ENCODE measurements at places on chromosomes 3 and 15. TPM values are rescaled to one million over a fixed set of nuclear protein-coding genes. Genes with fewer than 3 reads are reported as not detected.

TNK2 gene
- 2.2 TPM for total RNA-seq

DNA sequence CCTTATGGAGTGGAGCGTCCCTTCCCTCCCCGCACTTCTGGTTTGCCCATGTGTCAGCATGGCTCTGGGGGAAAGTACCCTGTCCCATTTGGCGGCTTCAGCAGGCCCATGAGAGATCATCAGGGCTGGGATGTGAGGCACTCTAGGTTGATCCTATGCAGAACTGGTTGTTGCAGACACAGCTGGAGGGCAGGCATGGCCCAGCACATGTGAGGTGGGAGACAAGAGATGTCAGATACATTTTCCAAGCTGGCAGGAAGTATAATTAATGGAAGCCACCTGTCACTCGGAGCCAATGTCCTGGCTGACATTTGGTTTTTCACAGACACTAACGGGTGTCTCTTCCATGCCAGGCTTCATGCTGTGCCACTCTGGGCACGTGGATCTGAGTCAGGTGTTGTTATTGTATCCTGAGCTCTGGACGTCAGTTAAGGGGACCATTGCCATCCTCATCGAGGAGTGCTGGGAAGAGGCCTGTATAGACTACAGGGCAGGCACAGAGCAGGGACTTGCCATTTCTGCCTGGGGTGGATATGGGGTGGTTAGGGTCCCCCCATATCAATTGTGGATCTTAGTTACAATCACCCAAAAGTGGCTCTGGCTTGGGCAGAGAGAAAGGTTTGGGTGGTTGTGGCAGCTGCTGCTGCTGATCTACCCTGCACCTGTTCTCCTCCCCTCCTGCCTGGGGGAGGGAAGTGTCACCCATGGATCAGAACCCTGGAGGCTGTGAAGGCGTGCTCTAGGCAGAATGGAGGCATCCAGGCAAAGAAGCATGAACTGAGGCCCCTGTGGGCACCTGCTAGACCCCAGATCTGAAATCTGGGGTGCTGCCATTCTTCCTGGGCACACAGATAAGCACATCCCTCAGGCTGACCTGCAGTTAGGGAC, 140.7 kb downstream of the FBLN2 start:
- no peak for DNase-seq
- no peak overlapping the region for H3K4me3 ChIP-seq
- peaks cover 9% of the 10 kb centered on the region for H3K27me3 ChIP-seq
- no peaks in the 10 kb centered on the region for H3K36me3 ChIP-seq

DNA sequence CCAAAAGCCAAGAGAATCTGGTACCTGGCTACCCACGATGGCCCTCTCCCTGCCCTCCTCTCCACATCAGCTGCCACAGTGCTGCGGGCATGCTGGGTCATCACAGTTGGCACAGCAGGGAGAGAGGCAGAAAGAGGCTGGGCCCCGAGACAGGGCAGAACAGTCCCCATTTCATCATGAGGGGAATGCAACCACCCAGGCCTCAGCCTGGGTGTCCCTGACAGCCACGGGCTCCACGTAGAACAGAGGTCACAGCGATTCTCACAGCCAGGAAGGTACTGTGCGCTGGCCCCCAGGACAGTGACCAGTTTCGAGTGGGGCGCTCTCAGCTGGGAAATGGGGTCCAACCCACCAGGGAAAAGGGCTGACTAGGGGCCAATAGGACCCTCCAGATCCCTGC, 6.3 kb downstream of the LIPC start:
- no peaks in the 10 kb centered on the region for H3K27me3 ChIP-seq
- DNase-seq = no peak
- no peak overlapping the region for H3K27ac ChIP-seq

DNA sequence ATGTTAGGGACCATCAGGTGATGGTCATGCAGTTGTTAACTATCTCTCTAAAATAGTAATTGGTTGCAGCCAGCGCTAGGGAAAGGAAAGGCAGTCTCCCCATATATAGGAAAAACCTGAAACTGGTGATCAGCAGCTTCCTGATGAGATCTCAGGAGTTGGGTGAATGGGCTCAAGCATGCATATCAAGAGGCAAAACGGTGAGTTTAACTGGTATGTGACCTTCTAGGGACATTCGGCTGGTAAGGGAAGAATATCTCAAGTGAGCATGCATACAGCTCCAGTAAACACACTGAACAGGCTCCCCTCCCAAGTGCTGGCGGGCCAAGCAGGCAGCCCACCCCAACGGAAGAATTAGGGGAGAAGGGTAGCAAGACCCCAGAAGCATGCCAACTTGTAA, 49.3 kb upstream of the ROBO2 start:
- no peak overlapping the region for H3K4me3 ChIP-seq
- no peaks in the 10 kb centered on the region for H3K36me3 ChIP-seq
- no peak for DNase-seq
- H3K27me3 ChIP-seq = no peaks in the 10 kb centered on the region
- no peaks in the 10 kb centered on the region for H3K4me1 ChIP-seq
- H3K27ac ChIP-seq = no peak overlapping the region

KBTBD13 gene
- total RNA-seq = not detected

FETUB gene
- not detected for total RNA-seq

- no peaks in the 10 kb centered on the region for H3K36me3 ChIP-seq
- no peaks in the 10 kb centered on the region for H3K27me3 ChIP-seq
- no peaks in the 10 kb centered on the region for H3K4me1 ChIP-seq
- no peak overlapping the region for H3K4me3 ChIP-seq
Observed at GRCh38 chr3:126026277-126026751, 57.3 kb downstream of the ROPN1B start.

Measured in IMR-90 (cell line).